ENCODE measurements at places on chromosomes 3 and 15.

DNA sequence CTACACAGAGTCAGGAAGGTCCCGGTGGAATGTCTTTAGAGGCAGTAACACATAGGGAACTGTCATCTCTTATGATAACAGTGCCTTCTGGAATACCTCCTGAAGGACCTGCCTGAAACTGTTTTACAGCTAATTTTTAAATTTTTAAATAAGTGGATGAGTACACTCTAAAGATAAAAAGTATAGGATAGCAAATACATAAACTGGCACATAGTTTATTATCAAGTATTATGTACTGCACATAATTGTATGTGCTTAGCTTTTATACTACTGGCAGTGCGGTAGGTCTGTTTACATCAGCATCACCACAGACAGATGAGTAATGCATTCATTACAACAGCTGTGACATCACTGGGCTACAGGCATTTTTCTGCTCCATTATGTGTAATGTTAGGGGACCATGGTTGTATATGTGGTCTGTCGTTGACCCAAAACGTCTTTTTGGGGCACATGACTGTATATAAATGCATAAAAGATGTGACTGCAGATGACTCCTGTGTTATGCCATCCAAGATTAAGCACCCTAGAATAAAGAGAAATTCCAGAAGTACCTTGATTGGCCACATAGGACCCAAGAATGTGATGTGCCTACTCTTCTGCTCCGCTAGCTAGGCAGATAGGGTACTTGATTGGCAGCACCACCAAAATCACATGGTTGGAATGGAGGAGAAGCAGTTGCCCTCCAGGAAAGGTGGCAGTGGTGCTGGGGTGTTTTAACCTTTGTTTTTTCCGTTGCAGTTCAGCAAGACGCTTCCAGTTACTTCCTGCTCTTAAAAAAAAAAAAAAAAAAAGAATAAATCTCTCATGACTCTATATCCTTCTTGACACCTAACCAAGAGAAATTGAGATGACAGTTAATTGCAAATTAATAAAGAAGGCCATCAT is 3.3 kb downstream of the VPS8 start:
- no peak for DNase-seq

DNA sequence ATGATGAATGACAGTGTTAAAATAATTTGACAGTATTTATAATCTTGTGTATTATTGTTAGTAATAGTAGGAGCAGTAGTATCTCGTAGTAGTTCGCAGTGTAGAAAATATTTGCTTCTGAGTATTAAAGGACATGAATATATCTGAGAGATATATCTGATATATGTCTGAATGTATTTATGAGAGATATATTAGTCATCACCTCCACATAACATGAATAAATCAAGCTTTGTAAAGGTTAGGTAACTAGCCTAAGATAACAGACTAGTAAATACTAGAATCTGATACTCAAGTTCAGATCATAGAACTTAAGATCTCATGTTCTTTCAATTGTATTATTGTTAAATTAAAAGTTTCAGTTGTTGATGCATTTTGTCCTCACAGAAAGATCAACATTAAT is 130.5 kb downstream of the UBE2E2 start:
- DNase-seq, result no peak

- DNase-seq, result no peak
These were observed 104.6 kb upstream of the SKOR1 start for GRCh38 chr15:67720556-67721175.

DNA sequence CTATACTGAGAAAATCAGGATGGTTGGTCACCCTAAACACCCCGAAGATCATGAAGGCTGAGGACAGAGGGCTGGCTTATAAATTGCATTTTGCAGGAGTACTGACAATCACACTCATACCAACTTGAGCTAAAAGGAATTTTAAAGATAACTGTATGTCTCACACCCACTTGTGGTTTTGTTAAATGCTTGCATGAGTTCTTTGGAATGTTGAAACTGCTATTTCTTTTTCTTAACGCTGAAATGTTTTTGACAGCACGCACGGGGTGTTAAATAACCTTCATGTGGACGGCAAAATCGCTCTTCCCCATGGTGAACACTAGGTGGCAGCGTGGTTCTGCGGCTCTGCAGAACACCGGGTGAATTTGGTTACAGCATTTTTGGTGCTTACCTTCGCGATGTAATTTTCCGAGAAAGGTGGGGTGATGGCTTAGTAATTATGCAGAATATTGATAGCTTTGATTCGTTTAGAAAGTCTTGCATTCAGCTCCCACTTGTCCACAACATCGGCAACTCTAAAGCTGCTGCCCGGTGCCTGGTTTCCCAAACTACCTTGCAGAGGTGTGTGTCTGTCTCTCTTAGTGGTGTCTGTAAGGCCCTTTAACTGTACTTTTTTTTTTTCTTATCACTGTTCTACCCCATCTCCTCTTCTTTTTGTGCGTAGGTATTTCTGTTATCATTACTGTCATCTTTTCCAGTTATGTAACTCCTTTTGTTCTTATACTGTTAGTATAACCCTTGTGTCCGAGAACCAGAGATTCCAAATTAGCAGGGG is 51.7 kb downstream of the ARNT2 start:
- peak; percentile 47 for DNase-seq

GRCh38 chr3:51637941-51638471 is 33.0 kb upstream of the TEX264 start:
- DNase-seq, result no peak

DNA sequence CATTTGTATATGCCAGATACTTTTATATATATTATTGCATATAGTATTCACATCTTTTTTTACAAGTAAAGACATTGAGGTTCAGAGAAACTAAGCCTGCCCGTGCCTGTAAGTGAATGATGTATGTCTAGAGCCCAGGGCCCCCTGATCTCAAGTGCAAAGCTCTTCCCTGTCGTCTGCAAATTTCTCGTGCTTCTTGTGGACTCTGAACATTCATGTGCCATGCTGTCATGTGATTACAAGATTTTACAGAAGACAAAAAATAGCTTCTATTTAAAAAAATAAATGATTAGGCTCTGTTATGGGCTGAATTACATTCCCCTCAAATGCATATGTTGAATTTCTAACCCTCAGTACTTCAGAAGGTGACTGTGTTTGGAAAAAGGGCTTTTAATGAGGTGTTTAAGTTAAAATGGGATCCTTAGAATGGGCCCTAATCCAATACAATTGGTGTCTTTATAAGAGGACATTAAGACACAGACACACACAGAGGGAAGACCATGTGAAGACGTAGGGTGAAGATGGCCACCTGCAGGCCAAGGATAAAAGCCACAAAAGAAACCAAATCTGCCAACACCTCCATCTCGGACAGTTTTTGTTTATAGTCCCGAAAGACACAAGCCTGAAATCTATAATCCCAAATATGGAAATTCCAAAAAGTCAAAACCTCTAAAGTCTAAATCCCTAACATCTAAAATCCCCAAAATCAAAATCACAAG is 3.9 kb upstream of the MASP1 start:
- no peak for DNase-seq

DNA sequence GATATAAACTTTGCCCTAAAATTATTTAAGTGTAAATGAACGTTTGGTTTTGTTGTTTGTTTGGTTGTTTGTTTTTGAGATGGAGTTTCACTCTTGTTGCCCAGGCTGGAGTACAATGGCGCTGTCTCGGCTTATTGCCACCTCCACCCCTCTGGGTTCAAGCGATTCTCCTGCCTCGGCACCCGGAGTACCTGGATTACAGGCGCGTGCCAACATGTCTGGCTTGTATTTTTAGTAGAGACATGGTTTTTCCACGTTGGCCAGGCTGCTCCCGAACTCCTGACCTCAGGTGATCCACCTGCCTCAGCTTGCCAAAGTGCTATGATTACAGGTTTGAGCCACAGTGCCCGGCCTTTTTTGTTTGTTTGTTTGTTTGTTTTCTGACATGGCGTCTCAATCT is 87.9 kb upstream of the CHD2 start:
- DNase-seq, result no peak

DNA sequence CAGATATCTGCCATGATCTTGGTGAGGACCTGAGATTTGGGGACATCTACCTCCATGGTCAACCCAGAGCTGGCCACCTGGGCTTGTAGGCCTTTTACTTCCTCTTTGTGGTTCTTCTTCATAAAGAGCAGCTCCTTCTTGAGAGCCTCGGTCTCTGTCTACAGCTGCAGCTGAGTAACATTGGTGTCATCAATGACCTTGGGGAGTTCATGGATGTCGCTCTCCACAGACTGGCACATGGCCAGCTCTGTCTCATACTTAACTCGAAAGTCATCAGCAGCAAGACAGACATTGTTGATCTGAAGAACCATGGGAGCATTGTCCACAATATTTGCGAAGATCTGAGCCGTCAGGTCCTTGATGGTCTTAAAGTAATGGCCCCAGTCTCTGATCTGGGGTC is 15.7 kb upstream of the RASA2 start:
- DNase-seq, result no peak

GRCh38 chr3:190733591-190734146 is 128.8 kb downstream of the GMNC start:
- DNase-seq, result no peak

GRCh38 chr3:184751204-184752040 is 39.6 kb upstream of the MAGEF1 start:
- no peak for DNase-seq

- DNase-seq, result no peak
These were observed 642.9 kb upstream of the KCNMB2 start for GRCh38 chr3:177893331-177893730.

DNA sequence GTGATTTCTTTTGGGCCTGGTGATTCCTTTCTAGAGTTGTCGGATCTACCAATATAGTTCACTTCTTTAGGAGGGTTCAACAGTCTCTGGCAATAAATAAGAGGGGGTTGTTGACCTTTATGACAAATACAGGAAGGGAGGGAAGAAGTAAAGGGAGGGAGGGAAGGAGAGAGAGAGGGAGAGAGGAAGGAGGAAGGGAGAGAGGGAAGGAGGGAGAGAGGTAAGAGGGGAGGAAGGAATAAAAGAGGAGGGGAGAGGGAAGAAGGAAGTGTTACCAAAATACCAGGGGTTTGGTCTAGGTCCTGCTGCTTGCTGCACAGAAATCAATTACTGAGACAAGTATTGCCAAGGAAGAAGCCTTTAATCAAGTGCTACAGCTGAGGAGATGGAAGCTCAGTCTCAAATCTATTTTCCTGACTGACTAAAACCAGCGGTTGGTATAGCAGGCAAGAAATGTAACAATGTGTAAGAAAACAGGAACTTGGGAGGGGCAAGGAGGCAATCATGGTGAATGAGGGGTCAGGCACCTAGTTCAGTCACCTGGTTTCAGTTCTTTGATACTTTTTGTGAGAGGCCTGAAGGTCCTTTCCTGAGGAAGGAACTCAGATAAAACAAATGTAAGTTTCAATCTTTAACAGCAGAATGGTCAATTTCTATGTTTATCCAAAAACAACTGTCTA is 14.1 kb upstream of the TMEM40 start:
- no peak for DNase-seq

- no peak for DNase-seq
These were observed 34.2 kb downstream of the VGLL4 start for GRCh38 chr3:11609481-11609880.

- no peak for DNase-seq
These were observed 1163.0 kb downstream of the SI start for GRCh38 chr3:163915280-163915679.

DNA sequence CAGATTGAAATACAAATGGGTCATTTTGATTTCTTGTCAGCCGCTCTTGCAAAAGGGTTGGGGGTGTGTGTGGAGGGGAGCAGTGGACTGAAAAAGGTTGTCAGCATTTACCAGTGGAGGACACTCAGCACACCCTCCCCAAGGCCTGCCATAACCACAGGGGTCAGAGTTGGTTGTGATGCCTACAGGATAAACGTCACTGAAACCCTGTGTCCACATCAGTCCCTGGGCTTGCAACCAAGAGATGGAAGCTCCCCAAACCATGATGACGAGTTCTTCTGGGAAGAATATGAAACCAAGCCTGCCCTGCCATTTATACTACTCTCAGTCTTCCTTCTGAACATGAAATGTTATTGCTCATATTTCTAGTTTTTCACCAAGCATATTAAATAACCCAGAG is 54.0 kb upstream of the UMPS start:
- DNase-seq, result no peak

- no peak for DNase-seq
These were observed 264.3 kb upstream of the LRTM1 start for GRCh38 chr3:55191911-55192775.

- DNase-seq, result no peak
These were observed 66.6 kb downstream of the DUT start for GRCh38 chr15:48397841-48398240.

Measured in CD4-positive, alpha-beta T cell (primary cell).